ENCODE measurements at places on chromosomes 2 and 18.

- no peak for DNase-seq
These were observed 54.3 kb downstream of the THUMPD2 start for GRCh38 chr2:39724828-39725144.

- no peak for DNase-seq
These were observed 5.5 kb upstream of the REV1 start for GRCh38 chr2:99495115-99495860.

GRCh38 chr2:127968610-127969339 is 59.1 kb downstream of the SAP130 start:
- DNase-seq = no peak

GRCh38 chr2:88190808-88191721 is 20.9 kb downstream of the THNSL2 start:
- DNase-seq = peak; percentile 71

DNA sequence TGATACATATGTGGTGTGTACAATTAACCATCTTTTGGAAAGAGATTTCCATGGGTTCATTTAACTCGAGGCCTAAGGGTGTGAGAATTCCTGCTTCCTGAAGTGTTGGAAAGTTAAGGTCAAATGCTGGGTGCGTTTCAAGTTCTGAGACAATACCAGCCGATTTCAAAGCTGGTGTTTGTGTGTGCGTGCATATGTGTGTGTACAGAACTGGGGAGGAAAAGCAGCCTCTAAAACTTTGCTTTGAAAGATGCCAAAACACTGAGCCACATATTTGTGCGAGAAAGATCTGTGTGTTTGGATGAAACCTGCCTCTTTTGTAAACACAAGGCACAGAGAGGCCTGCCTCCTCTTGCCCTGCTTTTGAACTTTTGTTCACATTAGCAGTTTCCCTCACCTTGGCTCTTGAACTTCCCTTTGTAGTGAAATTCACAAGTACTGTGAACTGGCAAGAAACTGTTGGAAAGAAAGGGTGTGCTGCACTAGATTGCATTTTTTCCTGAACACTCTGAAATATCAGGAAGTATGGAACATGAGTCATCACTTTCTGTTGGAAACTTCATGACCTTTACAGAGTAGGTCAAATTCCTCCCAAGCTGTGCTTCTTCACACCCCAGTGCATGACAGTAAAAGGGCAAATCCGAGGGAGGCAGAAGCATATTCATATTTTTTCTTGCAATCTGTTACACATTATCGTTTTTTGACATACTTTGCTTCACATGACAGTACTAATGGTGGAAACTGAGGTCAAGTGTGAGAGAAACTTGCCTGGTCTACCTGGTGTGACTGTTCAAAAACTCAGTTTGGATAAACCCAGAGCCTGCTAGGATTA is 20.0 kb upstream of the CAVIN2 start:
- no peak for DNase-seq

DNA sequence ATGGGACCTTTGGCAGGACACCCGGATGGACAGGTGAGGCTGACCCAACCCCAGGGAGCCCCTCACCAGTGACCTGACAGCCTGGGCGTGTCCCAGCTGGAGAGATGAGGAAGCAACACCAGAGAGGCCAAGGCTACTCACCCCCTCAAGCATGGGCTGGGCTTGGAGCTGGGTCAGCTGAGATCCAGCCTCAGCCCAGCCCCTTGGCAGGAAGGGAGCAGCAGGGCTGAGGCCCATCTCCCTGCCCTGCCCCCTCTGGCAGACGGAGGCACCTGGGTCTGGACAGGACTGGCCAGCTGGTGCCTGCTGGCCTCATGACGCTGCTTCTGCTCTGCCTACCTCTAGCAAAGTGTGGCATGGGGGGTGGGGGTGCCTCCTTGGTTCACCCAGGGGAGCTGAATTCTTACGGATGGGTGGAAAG is 37.8 kb downstream of the HS6ST1 start:
- DNase-seq = no peak

- peak; percentile 74 for DNase-seq
These were observed 45.0 kb upstream of the EML4 start for GRCh38 chr2:42124011-42124785.

- DNase-seq = no peak
These were observed 146.9 kb upstream of the STON1 start for GRCh38 chr2:48383036-48383435.

DNA sequence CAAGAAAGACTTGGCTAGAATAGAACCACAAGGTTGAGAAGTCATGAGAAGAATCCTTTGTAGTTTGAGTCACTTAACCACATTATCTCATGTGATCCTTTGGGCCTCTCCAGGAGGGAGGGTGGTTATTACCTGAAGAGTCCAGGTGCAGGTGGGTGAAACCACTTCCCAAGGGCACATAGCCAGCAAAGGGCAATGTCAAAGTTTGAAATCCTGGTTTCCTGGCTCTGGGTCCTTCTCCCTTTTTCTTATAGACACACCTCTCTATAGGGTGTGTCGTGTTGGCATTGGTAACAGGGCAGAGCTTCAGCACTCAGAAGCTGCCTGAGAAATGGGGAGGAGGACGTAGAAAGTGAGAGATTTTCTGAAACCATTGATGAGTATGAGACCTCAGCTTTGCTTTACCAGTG is 137.9 kb downstream of the MGAT5 start:
- DNase-seq = no peak

- DNase-seq = no peak
These were observed 289.0 kb downstream of the PIEZO2 start for GRCh38 chr18:10860382-10860781.

- DNase-seq = no peak
These were observed 470 bp downstream of the KCNF1 start for GRCh38 chr2:10912076-10912731.

GRCh38 chr18:47931718-47932103 is 1.3 kb upstream of the SMAD2 start:
- DNase-seq = peak; percentile 79

GRCh38 chr2:60490848-60491247 is 62.6 kb downstream of the BCL11A start:
- DNase-seq = no peak

- no peak for DNase-seq
These were observed 1.2 kb downstream of the CDK15 start for GRCh38 chr2:201807452-201807999.

GRCh38 chr2:45612731-45613130 is 1.7 kb upstream of the SRBD1 start:
- DNase-seq = no peak

DNA sequence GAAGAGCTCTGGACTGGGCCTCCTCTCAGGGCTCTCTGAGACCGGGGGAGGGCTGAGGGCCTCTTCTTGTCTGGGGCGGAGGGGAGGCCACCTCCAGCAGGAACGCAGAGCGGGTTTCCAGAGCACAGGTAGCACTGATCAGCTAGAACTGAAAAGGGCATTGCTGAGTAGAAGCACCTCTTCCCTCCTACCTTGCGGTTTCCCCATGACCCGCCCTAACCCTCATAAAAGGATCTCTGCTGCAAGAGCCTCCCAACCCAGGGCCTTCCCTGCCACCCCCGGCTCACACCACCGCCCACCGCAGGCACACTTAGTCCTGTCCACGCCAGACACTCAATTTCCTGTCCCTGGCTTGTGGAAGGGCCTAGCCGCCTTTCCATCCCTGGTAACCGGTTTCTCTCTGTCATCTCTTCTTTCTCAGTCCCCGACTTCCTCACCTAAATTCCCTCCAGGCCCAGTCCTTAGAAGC is 966 bp downstream of the ADCY3 start:
- DNase-seq = peak; percentile 87

- peak; percentile 71 for DNase-seq
These were observed 1.7 kb upstream of the SMAD4 start for GRCh38 chr18:51028201-51028805.

- DNase-seq = no peak
These were observed 390.7 kb upstream of the NETO1 start for GRCh38 chr18:73258375-73259087.

- no peak for DNase-seq
These were observed 307.8 kb upstream of the SMIM21 start for GRCh38 chr18:75735291-75735690.

DNA sequence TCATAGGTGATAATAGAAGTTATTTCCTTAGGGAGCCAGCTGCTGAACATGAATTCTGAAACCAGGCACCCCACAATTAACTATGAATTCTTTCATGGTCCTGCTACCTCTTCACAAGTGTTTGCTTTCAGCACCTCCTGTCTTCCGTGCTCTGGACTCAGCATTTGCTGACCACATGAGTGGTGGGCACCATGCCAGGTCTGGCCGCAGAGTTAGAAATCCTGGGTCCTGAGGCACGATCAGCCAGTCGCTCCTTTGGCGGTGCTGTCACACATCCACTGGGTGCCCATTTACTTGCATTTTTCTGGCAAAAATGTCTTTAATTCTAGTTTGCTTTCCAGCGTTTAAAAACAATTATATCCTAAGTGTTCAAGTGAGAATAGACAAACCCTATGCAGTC is 196.4 kb upstream of the PXDN start:
- DNase-seq = no peak

DNA sequence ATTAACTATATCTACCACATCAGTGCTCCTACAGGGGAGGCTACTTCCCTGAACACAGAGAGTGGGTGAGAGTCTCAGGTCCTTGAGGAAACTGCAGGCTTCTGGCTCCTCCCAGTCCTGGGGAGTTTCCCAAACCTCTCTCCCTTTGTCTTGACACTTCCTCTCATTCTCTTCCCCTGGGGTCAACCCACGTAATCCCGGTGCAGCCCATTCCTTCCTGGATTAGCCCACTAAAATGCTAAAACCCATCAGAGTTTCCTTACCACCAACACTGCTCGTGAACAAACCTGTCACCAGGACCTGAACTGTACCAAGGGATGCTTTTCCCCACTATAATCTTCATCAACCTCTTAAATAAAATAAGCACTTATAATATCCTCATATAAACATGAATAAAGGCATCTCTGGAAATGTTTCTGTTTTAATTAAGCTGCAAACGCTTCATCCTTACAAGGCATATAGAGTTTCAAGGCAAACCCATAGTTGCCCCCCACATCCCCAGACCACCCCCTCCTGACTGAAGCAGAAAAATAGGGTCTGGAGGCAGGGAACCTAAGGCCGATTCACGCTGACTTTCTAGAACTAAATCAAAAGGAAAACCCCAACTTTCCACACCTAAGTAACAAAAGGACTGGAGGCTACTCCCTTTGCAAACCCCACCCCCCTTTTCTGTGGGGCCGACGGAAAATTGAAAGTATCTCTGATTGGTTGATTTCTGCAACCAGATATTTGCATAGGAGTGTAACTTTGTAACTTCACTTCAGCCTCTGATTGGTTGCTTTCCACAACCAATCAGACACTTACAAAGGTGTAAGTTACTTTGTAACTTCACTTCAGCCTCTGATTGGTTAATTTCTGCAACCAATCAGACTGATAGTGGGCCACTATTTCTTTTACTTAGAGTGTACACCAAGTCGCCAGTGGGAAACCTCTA is 19.0 kb downstream of the TMSB10 start:
- peak; percentile 93 for DNase-seq

DNA sequence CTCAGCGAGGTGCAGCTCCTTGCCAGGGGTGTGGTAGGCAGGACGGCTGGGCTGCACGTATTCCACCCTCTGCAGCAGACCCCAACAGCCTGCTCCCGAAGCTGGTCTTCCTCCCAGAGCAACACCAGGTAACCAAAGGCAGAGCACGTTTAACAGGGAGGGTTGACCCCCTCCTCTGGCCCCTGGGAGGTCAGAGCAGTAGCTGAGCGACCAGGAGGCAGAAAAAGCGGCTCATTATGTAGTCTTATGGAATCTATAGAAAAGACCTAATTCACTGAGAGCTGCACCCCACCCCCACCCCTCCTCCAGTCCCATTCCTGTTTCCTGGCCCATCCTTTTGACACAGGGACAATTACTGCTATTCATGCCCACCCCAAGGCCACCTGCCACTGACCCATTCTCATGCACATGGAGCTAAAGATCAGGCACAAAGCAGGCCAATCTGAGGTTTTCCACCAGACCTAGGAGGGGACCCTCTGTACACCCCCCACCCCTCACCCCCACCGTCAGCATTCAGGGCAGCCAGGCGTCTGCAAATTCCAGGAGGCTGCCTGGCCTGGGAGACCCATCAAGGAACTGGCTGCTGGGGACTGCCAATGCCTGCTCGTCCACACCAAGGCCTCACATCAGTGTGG is 60.9 kb upstream of the FZD7 start:
- DNase-seq = no peak

- DNase-seq = no peak
These were observed 69.6 kb downstream of the PHLPP1 start for GRCh38 chr18:62784966-62785413.

DNA sequence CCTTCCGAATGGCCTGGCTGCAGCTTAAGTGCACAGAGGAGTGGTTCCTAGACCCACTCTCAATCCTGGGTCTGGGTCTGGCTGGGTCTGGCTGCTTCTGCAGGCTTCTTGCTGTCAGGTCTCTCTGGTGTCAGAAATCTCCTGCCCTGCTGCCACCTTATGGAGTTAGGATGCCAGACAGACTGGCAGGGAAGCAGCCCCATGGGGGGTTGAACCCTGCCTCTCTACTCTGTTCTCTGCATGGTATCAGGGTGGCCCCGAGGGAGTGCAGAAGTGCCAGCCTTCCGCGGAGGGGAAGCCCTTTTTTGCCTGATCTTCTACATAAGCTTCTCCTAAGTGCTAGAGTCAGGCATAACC is 89.4 kb downstream of the ZCCHC2 start:
- no peak for DNase-seq

DNA sequence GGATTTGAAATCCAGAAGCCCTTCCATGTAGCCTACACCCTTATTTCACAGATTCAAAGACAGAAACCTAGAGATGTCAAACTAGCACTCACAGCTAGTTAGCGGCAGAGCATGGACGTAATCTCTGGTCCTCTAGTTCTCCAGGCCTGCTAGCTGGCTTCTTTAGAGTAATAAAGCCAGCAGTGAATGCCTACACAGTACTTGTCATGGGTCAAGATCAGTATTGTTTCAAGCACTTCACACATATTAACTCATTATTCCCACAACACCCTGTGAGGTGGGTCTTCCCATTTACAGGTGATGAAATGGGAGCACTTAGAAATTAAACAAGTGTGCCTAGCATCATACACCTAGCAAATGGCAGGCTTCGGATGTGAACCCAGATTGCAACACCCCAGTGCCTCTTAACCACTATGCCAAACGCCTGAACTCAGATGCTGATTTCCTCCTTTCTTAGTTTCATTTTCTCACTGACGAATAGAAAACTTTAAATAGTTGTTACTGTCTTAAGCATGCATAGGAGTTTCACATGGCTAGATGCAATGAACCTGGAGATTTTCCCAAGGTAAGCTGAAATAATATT is 14.5 kb upstream of the ZBTB14 start:
- DNase-seq = peak; percentile 81

GRCh38 chr18:60024857-60025256 is 125.1 kb downstream of the PMAIP1 start:
- no peak for DNase-seq

GRCh38 chr2:42296226-42296625 is 64.8 kb downstream of the COX7A2L start:
- DNase-seq = no peak

- no peak for DNase-seq
These were observed 2.1 kb downstream of the TSHZ1 start for GRCh38 chr18:75212751-75213090.

- DNase-seq = no peak
These were observed 26.4 kb upstream of the ATP5MC3 start for GRCh38 chr2:175207741-175208438.
